ENCODE measurements at places on chromosomes 2 and 18.

DNA sequence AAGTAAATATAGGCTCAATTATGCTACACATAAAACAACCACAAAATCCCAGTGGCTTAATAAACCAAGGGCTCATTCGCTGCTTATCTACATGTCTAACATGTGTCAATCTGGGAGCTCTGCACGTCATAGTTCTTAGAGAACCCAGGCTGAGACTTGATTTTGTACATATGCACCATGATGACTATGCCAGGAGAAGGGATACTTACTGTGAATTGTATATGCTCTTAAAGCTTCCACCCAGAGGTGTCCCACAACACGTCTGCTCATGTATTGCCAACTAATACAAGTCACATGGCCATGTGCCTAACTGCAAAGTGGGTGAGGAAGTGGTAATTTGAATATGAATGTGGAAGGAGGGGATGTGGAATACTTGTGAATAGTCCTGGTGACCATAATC lies 262.1 kb downstream of the CPS1 start:
- DNase-seq: no peak

DNA sequence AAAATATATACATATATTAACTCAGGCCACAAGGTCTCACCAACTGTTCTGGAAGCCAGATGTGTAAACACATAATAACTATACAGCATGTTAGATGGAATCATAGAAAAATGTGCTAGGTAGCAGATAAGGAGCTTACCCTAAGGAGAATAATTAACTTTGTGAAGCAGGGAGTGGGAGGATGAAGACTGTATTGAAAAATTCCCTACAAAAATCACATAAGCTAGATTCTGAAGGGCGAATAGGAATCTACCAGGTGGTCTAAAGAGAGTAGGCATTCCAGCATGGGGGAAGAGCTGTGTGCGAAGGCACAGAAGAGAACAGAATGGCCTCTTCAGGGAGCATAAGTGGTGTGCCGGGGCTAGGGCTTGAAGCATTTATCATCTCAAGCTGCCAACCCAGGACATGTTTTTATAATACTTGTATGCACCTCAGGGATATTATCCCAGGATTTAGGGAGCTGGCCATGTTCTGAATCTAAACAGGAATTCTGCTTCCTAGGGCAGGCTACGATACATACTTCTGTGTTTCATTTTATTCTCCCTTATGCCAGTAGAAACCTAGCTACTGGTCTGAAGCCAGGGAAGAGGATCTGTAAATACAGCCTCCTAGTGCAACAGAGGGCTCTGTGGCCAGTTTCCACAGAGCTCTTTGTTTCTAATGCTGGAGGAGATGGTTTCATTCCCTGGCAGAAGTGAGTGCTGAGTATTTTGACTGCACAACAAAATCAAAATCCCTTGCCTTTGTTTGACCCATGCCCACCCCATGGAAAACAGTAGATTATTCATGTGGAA lies 56.7 kb downstream of the NEMP2 start:
- DNase-seq: no peak

DNA sequence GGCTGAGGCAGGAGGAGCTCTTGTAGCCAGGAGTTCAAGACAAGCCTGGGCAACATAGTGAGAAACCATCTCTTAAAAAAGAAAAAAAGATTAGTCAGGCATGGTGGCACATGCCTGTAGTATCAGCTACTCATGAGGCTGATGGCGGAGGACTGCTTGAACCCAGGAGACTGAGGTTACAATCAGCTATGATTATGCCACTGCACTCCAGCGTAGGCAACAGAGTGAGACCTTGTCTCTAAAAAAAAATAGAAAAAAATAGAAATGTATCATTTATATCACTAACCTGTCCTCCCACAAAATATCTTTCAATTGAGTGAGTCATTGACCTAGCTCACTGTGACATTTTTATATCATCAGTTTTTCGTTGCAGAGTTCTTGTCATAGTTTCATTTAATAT lies 152.5 kb downstream of the DTNA start:
- DNase-seq: no peak

DNA sequence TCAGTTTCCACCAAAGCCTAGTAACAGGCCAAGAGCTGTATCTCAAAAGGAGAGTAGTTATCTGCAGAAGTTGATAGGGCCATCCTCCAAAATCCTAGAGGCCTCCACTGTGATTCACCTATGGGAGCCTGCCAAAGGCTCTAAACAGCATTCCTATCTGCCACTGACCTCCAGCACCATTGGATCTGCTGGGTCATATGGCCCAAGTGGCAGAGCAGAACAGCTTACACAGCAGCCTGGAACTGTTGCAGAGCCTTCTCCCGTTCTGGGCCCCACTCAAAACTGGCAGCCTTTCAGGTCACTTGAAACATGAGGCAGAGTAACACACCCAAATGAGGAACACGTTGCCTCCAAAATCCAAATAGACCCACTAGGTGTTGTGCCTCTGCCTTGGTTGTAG lies 345.2 kb upstream of the RND3 start:
- no peak for DNase-seq

DNA sequence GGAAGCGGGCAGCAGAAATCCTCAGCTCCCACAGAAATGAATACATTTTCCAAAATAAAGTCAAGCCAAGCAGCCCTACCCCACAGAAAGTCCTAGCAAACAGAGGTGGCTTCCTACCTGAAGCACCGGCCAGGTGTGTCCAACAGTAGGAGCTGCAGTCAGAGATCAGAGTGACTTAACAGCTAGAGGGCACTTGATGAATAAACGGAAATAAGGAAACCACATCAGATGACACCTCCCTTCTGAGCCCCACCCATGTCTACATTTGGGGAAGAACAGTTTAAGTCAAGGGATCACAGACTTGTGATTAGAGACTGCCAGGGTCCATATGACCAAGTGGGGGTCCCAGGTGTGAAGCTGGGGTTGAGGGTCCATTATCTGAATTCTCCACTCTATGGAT lies at the start of gene CXCR1:
TSS of gene CXCR1 (minus strand) at position 172 of the 400 bp plus-strand sequence. CDS start 1,751 bp downstream, outside the sequence.
- DNase-seq: no peak

DNA sequence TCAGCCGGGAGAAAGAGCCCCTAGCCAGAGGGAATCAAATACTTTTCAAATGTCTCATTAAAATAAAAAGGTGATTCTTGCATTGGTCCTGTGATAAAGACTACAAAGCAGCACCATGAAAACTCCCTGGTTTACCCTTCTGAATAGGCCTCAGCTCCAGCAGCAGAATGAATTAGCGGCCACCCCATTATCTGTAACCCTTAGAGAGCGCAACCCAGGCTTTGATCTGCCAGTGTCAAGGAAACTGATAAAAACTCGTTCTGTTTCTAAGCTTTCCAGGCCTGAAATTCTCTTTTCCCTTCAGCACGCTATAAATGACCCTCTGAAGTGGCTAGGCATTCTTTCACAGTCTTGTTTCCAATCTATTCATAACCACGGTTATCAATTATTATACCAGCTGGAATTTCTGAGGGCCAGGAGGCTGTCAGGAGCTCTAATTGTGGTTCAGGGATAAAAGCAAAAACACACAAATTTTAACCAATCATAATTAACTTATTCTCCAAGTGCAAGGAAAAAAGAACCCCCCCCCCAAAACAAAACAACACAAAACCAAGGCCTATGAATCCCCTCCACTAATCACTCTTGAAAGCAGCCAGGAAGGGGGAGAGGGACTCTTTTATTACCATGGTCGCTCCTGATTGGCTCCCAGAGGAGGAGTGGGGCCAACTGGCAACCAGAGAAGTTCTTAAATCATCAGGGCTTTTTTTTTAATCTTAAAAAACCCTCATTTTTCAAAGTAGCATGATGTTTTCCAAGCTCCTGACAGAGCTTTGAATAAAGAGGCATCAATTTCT lies 258.9 kb downstream of the CYRIA start:
- DNase-seq: no peak

GRCh38 chr2:73979686-73980085 lies 5.0 kb upstream of the TET3 start:
- no peak for DNase-seq

DNA sequence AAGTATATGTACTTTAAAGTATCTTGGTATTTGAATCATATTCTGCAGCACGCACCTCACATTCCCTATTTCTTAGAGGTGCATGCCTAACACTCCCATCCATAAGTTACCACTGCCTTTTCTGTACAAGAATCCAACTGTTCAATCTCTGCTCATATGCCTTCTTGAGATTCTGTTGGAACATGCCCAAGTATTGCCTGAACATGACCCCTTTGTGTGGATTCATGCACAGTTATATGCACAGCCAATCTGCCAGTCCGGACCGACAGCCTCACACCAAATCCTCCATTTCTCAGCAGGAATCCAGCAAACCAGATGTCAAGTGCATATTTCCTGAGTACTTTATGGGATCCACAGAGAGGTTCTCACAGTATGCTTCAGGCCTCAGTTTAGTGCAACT lies 222.0 kb downstream of the TMEM182 start:
- no peak for DNase-seq

- no peak for DNase-seq
Measured at GRCh38 chr2:30219886-30220875, 11.2 kb upstream of the LBH start.

GRCh38 chr2:70778676-70779075 lies 10.7 kb upstream of the ADD2 start:
- DNase-seq: no peak

- DNase-seq: no peak
Measured at GRCh38 chr2:238075397-238075796, 14.6 kb downstream of the SCLY start.

DNA sequence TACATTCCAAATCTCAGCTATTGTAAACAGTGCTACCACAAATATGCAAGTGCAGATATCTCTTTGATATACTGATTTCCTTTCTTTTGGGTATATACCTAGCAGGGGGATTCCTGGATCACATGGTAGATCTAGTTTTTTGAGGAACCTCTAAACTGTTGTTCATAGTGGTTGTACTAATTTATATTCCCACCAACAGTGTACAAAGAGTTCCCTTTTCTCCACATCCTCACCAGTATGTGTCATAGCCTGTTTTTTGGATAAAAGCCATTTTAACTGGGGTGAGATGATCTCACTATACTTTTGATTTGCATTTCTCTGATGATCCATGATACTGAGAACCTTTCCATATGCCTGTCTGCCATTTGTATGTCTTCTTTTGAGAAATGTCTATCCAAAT lies 6.3 kb upstream of the CCNT2 start:
- DNase-seq: no peak

DNA sequence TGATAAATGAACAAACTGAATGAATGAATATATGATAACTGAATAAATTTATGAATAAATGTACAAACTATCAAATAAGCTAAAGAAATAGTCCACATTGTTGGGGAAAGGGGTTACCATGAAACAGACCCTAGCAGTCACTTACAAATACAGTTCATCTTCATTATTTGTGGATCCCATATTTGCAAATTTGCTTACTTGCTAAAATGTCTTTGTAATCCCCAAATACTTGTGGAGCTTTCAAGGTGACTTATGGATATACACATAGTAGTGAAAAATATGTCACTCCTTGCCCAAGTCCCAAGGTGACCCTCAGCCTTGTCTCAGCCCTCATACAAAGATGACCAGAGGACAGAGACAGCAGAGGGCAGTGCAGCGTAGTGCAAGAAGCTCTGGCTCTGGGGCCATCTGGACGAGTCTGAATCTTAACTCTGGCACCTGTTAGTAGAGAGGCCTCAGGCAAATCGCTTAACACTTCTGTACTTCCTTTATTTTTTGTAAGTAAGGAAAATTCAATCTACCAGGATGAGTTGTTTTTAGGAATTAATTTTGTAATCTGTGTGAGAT lies 3.1 kb downstream of the PAIP2B start:
- peak; percentile 57 for DNase-seq

- no peak for DNase-seq
Measured at GRCh38 chr2:229199267-229199666, 71.8 kb downstream of the PID1 start.

DNA sequence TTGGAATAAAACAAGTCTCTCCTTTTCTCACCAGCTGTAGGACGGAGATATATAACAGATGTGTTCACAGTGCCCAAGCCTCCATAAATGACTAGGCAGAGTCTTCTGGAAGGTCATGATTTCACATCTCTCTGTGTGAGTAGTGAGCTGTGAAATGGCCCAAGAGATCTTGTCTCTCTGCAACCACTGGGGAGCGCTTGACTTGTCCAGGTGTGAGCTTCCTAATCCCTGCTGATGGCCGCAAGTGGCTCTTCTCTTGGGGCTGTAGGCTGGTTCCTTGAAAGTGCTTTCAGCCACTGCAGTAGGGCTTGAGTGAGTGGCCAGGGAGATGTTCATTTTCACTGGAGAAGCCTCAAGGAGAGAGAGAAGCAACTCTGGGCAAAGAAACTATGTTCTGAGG lies 38.1 kb upstream of the OTOS start:
- no peak for DNase-seq

GRCh38 chr18:58335821-58336220 lies 291.8 kb downstream of the NEDD4L start:
- no peak for DNase-seq

DNA sequence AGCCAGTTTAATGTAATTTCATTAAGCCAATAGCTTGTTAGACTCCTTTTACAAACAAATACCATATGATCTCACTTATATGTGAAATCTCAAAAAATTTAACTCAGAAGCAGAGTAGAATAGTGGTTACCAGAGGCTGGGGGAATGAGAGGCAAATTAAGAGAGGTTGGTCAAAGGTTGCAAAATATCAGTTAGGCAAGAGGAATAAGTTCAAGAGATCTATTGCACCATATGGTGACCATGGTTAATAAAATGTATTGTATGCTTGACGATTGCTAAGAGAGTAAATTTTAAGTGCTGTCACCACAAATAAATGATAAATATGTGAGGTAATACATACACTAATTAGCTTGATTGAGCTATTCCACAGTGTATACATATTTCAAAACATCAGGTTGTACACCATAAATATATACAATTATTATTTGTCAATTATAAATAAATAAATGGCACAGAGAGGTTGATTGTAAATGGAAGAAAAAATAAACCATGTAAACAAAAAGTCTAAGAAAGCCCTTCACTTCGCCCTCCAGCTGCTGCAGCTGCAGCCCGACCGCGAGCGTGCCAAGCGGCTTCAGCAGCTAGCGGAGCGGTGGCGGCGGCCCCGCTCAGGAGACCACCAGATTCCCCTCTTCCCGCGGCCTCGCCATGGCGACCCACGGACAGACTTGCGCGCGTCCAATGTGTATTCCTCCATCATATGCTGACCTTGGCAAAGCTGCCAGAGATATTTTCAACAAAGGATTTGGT lies 23.0 kb upstream of the ACTR2 start:
- no peak for DNase-seq

GRCh38 chr18:79690586-79691482 lies 11.2 kb downstream of the CTDP1 start:
- no peak for DNase-seq

DNA sequence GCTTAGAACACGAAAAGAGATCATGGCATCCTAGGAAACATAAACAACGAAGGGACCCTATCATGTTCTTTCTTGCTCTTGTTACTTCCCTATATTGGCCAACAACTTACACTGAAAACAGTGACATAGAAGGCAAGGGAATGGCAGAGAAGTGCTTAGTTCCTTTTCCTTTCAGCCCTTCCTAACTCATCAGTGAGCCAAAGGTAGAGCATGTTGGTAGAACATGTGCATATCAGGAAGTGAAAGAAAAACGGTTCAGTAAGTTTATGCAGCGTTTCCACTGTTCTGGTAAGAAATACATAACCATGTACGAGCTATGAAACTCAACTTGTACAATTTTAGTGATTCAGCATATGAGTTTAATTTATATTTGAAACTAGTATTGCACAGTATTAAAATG lies 21.7 kb downstream of the AKAIN1 start:
- no peak for DNase-seq

GRCh38 chr2:61055557-61055956 lies 10.1 kb upstream of the SANBR start:
- DNase-seq: no peak

GRCh38 chr2:234825616-234826015 lies 126.2 kb upstream of the SH3BP4 start:
- DNase-seq: no peak

All from H1 (cell line).